ENCODE measurements at places on chromosomes 5 and 9.

- no peak for DNase-seq
Observed at GRCh38 chr5:136001466-136001981, 27.3 kb upstream of the TGFBI start.

- DNase-seq = no peak
Observed at GRCh38 chr5:120765189-120765588, 301.1 kb downstream of the PRR16 start.

DNA sequence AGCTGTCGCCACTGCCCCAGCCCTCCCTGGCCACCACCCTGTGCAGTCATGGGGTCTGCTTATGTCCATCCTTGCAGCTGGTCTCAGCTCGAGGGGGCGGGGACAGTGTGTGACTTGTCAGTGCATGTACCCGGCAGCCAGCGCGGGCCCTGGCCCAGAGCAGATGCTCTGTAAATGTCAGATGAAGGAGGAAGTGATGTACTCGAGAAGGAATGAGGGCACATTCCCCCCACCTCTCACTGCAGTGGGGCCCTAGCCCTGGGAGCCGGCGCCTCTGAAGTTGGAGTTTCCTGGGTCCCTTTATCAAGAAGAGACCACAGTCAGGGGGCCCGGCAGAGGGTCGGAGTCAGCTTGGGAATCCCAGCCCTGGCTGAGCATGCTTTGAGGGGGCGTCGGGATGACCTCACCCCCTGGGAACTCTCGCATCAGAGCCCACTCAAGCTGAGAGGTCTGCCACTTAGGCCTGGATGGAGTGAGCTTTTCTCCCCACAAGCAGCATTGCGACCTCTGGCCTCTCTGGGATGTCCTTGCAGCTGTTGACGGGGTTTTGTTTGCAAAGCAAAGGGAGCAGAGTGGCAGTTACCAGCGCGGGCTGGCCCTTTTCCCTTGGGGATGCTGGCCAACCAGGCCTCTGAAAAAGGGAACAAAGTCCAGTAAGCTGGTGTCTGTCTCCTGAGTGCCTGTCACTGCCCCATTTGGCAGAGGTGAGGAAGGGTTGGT, 19.0 kb downstream of the NEURL1B start:
- no peak for DNase-seq

DNA sequence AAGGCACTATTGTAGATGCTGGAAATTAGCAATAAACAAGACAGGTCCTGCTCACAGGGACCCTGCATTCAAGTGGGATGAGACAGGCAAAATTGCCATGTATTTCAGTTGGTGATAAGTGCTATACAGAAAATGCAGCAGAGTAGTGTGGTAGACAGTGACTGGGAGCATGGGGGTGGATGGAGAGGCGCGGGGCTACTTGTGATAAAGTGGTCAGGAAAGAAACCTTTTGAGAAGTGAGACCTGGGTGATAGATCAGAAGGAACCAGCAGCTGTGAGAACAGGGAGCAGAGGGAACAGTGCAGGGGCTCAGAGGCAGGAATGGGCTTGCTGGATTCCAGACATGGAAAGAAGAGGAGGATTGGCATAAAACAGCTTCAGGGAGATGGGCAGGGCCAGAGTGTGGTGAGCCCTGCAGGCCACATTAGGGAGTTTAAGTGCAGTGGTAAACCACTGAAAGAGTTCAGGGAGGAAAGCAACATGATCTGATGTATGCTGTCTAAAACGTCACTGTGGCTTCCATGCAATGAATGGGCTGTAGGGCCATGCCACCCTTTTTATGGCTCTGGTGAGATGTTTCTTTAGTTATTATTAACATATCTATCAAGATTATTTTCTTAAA, 7.3 kb downstream of the CRHBP start:
- no peak for DNase-seq

GRCh38 chr5:111278858-111279504, 54.8 kb downstream of the CAMK4 start:
- peak; percentile 87 for DNase-seq

- no peak for DNase-seq
Observed at GRCh38 chr5:18526792-18527405, 892.6 kb downstream of the TAF11L14 start.

- DNase-seq = no peak
Observed at GRCh38 chr9:87529671-87530070, 32.0 kb downstream of the DAPK1 start.

- no peak for DNase-seq
Observed at GRCh38 chr5:132439521-132440089, 51.0 kb downstream of the IRF1 start.

DNA sequence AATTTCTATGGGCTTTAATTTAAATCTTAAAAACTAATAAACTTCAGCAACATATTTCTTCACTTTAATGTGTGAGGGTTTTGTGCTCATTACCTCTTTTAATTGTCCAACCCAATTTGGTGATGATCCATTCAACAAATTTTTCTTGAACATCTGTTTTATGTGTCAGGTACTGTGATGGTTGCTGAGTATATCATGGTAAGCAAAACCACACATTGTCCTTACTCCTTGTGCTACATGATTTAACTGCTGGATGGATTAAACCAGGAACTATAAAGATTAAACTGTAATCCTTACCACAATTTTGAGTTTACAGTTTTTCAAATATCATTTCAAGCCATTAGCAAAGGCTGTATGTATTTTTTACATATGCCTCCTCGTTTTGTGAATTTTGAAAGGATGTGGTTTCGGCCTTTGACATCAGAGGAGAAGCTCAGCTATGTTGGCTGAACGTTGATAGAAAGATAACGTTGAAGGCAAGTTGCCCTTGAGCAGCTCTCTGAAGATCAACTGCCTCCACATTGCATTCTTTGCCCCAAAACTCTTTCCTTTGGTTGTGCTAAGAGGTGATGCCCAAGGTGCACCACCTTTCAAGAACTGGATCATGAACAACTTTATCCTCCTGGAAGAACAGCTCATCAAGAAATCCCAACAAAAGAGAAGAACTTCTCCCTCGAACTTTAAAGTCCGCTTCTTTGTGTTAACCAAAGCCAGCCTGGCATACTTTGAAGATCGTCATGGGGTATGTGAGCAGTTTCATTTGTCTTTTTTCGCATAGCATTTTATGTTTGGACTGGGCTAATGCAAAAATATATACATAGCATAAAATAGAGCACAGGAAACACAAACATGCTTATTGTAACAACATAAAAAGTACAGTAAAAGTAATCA, at the start of gene ITK:
Gene ITK, plus strand, starts transcription at position 467 of the 891 bp plus-strand sequence. Its CDS starts 138 bp downstream, at position 605.
- DNase-seq = no peak

- DNase-seq = no peak
Observed at GRCh38 chr5:98144116-98144515, 629.3 kb upstream of the RGMB start.

GRCh38 chr5:3911111-3911510, 315.5 kb downstream of the IRX1 start:
- DNase-seq = no peak

- no peak for DNase-seq
Observed at GRCh38 chr9:91342575-91342974, 19.1 kb downstream of the AUH start.

GRCh38 chr5:131986161-131986912, 25.1 kb downstream of the ACSL6 start:
- no peak for DNase-seq

GRCh38 chr5:54217826-54218503, 92.4 kb downstream of the ARL15 start:
- DNase-seq = no peak

DNA sequence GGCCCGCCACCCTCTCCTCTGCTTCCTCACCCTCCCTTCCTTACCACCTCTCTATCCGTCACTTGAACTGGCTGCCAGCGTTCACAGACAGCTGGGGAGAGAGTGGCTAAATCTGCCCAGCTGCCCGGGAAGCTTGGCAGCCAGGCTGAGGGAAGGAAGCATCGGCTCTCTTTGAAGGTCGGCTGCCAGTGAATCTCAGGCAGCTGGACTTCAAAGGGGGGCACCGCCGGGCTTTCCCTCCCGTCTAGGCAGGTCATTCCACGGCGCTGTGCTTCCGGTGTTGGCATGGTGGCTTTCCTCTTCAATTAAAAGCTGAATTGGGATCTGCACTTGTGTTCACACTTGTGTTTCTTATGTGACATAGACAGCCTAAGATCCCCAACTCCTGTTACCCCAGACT, 174.0 kb downstream of the GDNF start:
- no peak for DNase-seq

- DNase-seq = no peak
Observed at GRCh38 chr5:168328814-168329213, 37.4 kb downstream of the WWC1 start.

GRCh38 chr5:89343666-89344065, 460.7 kb upstream of the MEF2C start:
- no peak for DNase-seq

DNA sequence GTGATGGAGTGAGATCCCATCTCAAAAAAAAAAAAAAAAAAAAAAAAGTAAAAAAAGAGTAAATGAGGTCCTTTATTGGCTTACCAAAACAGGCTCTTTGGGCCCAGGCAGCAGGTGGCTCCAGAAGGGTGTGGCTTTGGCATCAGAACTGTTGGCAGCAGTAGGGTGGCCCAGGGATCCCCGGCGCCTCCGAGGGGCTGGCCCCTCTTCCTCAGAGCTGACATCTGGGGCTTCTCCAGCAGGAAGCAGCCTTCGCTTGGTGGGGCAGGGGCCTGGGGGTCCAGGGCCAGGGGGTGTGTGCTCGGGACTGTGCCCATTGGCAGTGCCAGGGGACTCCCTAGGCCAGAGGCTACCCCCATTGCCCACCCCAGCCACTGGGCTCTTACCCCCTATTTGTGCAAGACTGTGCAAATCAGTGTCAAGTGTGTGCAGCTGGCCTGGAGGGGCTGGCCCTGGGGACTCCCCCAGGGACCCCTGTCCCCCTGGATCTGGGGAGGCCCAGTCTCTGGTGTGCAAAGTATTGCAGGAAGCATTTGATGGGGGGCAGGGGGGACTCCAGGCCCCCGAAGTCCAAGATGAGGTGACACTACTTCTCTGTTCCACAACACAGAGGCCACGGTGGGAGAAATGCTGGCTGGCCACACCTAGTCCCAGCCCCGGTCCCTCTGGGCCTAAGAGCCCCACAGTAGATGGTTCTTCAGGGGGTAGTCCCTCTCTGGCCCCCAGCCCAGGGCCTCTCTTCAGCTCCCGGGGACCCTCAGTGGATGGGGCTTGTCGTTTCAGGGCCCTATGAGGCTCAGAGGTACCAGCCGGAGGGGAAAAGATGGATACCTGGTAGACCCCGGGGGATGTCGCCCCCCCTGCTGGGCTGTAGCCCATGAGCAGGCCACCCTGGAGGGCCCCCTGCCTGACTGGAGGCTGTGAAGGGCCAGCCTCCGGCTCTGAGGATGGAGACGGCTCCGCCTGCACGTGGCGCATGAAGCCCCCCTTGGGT, 4.7 kb upstream of the STOML2 start:
- DNase-seq = no peak

GRCh38 chr5:26889815-26890214, 148.6 kb downstream of the CDH9 start:
- DNase-seq = no peak

- DNase-seq = no peak
Observed at GRCh38 chr5:54766748-54767147, 218.6 kb downstream of the ESM1 start.

DNA sequence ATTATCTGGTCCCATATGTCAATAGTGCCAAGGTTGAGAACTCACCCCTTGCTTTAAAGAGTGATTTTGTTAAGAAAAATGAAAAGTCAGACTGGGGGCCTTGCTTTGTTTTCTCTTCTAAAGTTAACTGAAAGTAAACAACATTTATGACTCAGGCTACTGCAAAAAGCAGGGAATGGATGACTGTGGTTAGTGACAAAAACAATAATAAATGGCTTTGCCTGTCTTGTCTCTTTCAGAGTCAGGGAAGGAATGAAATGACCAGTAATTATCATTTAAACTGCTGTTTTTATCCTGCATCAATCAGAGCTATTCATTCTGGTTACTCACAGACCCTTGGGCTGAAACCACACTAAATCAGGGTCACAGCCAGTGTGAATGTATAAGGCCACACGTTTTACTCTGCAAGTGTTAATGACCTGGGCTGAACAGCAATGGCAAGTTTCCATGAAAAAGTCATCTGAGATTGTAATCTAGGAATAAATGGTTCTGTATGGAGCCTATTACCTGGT, 112.2 kb downstream of the ZNF608 start:
- no peak for DNase-seq

- no peak for DNase-seq
Observed at GRCh38 chr5:159782197-159782994, 133.9 kb upstream of the ADRA1B start.

DNA sequence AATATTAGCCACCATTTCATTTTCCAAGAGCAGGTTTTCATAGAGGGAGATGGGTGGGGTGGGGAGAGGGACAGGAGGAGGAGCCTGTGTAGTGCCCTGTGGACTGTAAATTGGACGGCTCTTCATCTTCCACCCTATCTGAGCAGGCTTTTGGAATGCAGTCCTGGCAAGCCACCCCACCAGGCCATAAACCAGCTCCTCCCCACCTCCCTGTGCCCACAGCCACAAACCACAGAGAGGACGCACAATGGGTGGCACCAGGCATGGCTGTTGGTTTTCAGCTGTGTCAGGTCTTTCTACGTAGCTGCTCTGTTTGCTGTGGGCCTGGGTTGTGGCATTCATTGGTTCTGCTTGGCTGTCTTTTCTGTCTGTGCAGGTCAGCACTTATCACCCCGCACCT, 58.0 kb downstream of the PLAC8L1 start:
- DNase-seq = no peak

- no peak for DNase-seq
Observed at GRCh38 chr9:12554636-12555035, 138.5 kb upstream of the TYRP1 start.

- no peak for DNase-seq
Observed at GRCh38 chr9:137458194-137459151, 661 bp downstream of the NSMF start.

DNA sequence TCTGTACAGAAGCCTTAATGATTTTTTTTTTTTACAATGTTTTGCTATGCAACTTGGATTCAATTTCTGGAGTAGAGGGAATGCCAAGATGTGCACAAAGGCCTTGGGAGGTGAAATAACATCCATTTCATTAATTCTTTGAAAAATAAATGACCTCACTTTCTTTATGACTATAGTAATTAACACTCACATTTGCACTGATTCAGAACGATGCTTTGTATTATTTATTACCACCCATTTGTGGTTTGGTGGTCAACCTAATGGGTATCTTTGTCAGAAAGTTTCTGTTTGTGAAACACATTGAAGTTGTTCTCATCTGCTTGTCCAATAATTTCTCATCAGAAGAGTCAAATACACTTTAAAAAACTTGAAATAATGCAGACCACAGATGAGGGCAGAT, 169.3 kb downstream of the NTRK2 start:
- no peak for DNase-seq

DNA sequence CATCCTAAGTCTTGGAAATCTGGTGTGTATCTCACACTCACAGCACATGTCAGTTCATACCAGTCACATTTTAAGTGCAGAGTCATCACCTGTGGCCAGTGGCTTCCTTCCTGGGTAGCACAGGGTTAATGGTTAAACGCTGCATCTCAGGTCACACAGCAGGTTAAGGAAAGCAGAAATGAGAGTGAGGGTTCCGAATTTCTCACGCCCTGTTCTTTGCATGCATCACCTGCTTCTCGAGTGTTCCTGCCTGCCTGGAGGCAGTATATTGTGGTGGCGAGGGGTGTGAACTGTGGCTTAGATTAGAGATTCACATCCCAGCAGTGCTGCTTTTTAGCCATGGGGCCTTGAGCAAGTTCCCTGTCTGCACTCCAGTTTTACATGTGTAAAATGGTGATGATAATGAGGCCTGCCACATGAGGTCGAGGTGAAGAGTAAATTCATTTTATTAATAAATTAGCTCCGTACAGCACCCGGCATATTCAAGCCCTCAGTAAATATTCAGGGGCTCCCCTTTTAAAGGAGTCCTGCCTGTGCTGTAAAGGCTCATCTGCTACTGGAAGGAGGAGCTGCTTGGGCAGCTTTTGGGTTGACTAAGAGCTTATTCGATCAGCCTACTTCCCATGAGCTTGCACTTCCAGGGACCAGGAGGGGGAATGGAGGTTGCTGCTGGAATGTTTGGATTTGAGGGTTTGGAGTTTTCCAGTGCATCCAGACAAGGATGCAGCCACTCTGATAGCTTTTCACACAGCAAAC, 61.1 kb upstream of the SAP30L start:
- DNase-seq = no peak

Data from stimulated activated CD4-positive, alpha-beta T cell treated with anti-CD3 and anti-CD28 coated beads, Interleukin-15, amount 100 ng/mL, for 1 hour (primary cell).